ENCODE measurements at places on chromosomes 1 and 21.

DNA sequence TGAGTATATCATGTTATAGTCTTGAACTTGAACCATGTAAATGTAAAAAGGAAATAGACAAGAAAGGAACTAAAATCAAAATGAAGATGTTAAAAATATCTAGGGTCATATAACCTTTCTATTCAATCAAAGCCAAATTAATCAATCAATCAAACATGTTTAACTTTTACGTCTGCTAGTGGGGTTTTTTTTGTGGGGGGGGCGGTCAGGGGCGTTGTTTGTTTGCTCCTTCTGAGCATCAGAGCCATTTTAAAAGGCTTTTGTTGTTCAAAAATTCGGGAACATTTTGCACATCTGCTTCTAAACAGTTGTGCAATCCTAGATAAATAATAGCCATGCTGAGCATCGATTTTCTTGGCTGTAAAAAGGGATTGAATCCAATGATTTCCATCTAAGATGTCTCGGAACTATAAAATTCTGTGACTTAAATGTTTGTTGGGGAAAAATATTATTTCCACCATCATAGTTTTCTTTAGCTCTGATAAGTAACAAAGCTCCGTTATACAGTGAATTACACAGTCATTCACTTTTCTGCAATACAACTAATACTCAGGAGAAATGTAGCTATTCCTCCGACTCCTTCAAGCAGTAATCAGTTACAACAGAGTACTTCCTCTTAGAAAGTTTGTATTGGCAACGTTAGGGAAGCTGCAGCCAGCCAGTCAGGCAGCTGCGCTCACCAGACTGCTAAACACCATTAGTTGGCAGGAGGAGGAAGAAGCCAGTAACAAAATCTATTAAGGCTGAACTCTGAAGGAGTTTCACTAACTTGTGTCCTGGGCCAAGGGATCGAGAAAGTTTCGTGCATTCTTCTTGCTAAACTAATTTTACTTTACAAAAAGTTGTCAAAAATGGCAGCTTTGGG, 2.2 kb downstream of the SPATA6 start:
- no peak for DNase-seq

GRCh38 chr1:162228586-162228985, 148.1 kb downstream of the SPATA46 start:
- no peak for DNase-seq

GRCh38 chr1:8625491-8625890, 191.9 kb downstream of the RERE start:
- no peak for DNase-seq

DNA sequence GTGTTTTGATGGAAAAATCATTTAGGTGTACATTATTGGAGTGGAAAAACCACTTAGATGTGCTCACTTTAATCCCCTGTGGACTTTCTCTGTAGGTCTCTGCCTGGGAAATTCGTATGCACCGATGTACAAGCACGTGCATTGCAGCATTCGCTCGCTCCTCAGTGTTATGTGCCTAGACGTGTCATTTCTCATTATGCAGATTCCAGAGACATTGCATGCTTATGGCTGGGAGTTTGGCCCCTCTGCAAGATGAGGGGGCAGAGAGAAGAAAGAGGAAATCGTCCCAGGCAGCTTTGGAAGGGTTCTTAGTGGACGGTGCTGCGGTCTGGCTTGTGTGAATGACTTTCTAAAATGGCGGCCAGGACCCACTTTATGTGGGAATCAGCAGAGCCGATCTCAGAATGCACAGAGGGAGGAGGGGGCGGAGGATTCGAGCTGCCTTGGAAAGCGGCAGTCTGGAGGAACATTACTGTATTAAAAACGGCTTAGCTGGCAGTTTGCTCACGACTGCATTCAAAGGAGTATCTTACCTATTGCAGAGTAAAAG, 2.3 kb downstream of the SPEN start:
- DNase-seq = peak; percentile 58

- DNase-seq = no peak
Observed at GRCh38 chr1:242132121-242132817, 133.4 kb upstream of the MAP1LC3C start.

DNA sequence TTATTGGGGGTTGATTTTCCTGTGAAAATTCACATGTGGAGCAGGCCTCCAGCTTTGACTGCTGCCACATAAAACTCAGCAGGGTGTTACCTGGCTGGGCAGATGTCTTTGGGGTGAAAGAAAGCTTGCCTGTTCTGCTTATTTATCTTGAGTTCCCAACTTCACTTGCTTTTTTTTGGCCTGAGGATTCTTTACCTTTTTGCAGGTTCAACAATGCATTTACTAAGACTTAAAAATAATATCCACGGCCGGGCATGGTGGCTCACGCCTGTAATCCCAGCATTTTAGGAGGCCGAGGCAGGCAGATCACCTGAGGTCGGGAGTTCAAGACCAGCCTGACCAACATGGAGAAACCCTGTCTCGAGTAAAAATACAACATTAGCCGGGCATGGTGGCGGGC, 509.1 kb downstream of the KIF26B start:
- no peak for DNase-seq

DNA sequence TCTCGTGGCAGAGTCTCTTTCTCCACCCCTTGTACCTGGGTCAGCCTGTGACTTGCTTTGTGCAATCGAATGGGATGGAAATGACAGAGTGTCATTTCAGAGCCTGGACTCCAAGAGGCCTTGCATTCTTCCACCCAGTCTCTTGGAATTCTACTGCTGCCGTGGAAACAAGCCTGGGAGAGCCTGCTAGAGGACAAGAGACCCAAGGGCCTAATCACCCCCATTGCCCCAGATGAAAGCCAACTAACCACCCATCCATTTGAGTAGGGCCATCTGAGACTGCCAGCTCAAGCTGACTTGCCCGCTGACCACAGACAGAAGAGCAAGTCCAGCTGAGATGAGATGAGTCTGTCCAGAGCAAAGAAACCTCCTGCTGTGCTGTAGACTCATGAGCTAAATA, 201.6 kb downstream of the PTPRU start:
- DNase-seq = no peak

DNA sequence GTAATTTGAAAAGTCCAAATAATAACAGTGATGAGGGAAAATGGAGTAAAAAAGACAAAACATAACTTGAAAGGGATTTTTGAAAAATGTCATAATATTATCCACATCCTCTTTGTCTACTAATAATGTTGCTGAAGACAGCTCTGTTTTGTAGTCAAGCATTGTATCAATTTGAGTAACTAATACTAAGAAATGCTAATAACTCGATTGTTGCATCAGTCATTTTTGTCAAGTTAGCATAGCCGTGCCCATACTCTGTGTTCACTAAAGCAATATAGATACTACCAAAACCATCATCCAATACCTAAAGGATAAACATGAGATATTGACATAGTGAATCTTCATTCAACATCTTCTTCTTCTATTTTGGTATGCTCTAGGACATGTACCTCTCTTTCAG, 17.3 kb downstream of the PDC start:
- no peak for DNase-seq

- no peak for DNase-seq
Observed at GRCh38 chr1:95582191-95582590, 348.2 kb downstream of the RWDD3 start.

- peak; percentile 60 for DNase-seq
Observed at GRCh38 chr1:111516005-111516535, 12.6 kb upstream of the ADORA3 start.

GRCh38 chr1:39842030-39842678, 41.1 kb downstream of the TRIT1 start:
- DNase-seq = no peak

GRCh38 chr1:230867101-230867902, 1.0 kb downstream of the C1orf198 start:
- no peak for DNase-seq

GRCh38 chr1:226422478-226422877, 14.6 kb upstream of the PARP1 start:
- no peak for DNase-seq

- no peak for DNase-seq
Observed at GRCh38 chr1:102821707-102822106, 286.6 kb downstream of the COL11A1 start.

DNA sequence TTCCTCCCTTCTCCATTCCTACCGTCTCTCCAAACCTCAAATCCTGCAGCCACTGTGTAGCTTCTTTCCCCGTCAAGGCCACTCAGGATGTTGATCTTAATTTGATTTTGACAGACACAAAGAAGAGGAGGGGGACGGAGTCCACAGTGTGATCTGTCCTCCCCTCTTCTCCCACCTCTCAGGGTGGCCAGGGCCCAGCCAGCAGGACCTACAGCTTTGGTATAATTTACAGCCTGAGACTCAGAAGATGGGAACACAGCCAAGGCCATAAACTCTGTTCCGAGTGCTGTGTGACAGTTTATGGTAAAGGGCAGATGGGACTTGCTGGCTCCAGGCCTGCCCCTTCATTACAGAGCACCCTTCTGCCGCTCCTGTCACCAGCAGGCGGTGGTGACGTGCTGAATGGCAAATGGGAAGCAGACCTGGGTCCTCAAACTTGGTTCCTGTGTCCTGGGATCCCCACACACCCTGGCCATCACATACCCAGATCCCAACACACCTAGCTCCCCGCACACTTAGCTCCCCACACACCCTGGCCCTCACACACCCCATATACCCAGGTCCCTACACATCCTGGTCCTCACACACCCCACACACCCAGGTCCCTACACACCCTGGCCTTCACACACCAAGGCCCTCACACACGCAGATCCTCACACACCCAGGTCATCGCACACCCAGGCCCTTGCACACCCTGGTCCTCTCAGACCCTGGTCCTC, 71.6 kb downstream of the CD2 start:
- no peak for DNase-seq

DNA sequence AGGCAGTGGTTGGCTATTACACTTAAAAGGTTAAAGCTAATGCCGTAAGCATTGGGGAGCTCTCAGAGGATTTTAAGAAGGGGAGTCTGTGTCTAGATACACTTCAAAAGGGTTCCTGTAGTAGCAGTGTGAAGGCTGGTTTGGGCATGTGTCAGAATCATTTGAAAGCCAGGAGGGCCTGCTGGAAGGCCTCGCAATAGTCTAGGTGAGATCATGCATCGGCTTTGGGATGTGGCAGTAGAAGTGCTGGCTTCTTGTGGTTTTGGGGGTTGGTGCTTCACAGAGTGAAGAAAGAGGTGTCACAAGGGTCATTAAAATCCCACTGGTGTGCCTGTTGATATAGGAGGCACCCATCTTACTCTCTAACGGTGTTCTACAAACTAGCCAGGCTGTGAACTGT, 85.7 kb downstream of the ST6GALNAC3 start:
- DNase-seq = no peak

GRCh38 chr1:44077421-44077820, 41.2 kb upstream of the KLF17 start:
- DNase-seq = no peak

GRCh38 chr1:242139442-242139841, 140.5 kb upstream of the MAP1LC3C start:
- DNase-seq = no peak

- DNase-seq = no peak
Observed at GRCh38 chr1:112033439-112034120, 44.1 kb upstream of the KCND3 start.

- no peak for DNase-seq
Observed at GRCh38 chr1:163823017-163823416, 501.3 kb downstream of the NUF2 start.

DNA sequence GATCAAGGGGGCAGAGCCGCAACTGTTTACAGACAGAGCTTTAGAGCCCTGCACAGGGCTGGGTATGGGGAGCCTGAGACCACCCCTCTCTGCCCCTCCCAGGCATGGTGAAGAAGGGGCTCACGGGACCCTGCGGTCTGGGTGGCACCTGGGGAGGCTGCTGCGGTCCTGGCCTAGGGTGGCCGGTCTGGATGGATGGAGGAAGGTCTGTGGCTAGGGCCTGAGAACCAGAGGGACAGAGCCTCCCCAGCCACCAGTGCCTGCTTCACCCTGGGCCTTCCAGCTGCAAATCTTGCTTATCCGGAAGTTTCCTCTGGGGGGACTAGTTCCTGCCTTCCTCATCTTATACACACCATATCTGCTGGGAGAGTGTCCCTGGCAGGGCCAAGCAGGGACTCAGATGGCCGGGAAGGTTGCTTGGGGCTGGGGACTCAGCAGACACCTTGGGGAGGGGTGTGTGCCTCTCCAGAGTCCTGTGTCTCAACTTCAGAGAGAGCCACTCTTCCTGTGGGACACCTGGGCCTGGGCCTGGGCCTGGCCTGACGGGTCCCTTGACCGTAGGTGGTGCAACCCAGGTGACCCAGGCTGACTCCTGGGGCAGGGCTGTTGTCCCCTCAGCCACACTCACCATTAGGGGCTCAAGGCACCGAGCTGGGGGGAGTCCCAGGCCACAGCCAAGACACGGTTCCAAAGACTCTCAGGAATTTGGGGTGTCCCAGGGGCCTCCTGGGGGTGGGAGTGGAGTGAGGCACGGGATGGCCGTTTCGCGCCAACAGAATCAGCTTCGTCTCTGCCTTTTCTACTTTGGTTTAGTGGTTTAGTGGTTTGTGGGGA, 52.0 kb upstream of the ACTRT2 start:
- no peak for DNase-seq

GRCh38 chr21:30081506-30081905, 85.1 kb downstream of the CLDN17 start:
- no peak for DNase-seq

GRCh38 chr1:202951437-202951836, 6.7 kb downstream of the ADIPOR1 start:
- DNase-seq = no peak

GRCh38 chr1:51512120-51512519, 6.9 kb downstream of the EPS15 start:
- no peak for DNase-seq

GRCh38 chr1:48302652-48303051, 80.1 kb downstream of the SLC5A9 start:
- no peak for DNase-seq

GRCh38 chr1:53604291-53604919, 134.6 kb downstream of the GLIS1 start:
- no peak for DNase-seq

DNA sequence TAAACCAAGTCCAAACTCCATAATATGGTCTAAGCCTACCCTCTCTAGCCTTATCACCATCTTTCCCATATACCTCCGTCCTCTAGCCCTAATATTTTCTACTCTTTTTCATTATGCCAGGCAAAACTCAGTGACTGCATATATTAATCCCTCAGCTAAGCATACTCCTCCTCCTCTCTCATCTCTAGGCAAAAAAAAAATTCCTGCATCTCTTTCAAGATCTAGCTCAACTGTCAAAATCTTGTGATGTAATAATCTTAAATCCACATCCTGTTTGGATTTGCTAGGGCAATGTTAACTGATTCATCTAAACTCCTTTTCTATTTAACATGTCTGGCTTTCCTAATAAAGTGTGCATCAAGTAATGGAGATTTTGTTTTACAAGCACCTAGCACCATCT, 20.4 kb downstream of the PRPF38A start:
- DNase-seq = no peak

GRCh38 chr1:18198260-18198659, 90.7 kb downstream of the IGSF21 start:
- DNase-seq = no peak

DNA sequence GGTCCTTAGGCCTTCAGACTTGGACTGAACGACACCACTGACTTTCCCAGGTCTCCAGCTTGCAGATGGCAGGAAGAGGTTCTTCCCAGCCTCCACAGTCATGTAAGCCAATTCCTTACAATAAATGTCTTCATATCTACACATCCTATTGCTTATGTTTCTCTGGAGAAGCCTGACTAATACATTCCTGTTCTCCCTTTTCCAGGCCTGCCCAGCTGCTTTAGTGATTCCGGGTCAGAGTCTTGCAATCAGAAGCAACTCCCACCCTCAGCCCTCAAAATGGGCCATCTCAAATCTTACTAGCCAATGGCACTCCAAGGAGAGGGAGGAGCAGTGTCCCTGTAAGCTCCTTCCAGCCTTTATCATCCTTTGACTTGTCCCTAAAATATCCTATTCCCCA, 16.4 kb upstream of the CPT2 start:
- no peak for DNase-seq

GRCh38 chr1:47769983-47770382, 227.2 kb downstream of the TRABD2B start:
- no peak for DNase-seq

All from activated CD4-positive, alpha-beta T cell treated with anti-CD3 and anti-CD28 coated beads for 48 hours (primary cell).